Neural crest cell (in vitro differentiated cells): ENCODE measurements at places on chromosomes 5 and 9. TPM values are rescaled to one million over a fixed set of nuclear protein-coding genes. Genes with fewer than 3 reads are reported as not detected.

DNA sequence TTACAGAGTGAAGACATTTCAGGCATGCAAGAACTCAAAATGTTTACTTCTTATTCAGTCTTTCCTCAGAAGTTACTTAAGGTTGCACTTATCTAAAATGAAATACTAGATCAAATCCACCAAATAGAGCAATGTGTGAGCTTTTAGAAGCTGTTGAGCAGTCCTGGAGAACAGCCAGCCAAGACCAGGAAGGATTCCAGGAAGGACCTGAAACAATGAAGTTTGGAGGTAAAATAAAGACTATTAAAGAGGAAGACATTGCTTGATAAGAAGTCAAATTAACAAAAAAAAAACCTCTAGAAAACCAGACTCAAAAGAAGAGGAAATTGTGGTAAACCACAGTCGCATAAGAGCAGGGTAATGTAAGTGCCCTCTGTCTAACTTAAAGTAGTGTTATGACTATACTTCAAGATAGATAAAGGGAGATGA, 156.2 kb upstream of the S1PR3 start:
- DNase-seq = no peak

Gene IFNA21
- not detected in 2 replicates for total RNA-seq

- no peak for DNase-seq
These were observed 159.0 kb upstream of the OR13F1 start for GRCh38 chr9:104345061-104345460.

DNA sequence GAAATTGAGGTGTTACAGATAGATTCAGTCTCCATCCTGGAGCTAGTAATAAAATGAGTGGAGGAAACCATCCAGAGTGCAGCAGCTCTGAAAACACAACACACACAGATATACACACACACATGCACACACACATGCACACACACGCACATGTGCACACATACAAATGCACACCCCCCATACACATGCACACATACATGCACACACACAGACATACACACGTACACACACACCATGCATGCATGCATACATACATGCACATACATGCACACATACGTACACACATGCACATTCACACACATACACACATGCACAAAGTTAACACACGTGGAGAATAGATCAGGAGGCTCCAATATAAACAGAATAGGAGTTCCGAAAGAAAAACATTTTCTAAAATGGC, 21.0 kb upstream of the OBP2B start:
- no peak for DNase-seq
